Mesothelial cell of epicardium (in vitro differentiated cells): ENCODE measurements at places on chromosomes 2 and 18. TPM values are rescaled to one million over a fixed set of nuclear protein-coding genes. Genes with fewer than 3 reads are reported as not detected.

Gene RTP5
- total RNA-seq = not detected in 3 replicates

Gene STEAP3
- 0.89 to 0.94 TPM (median 0.93 TPM) in 3 replicates for total RNA-seq

Gene UNC50
- 43.9 to 45.0 TPM (median 44.6 TPM) in 3 replicates for total RNA-seq

Gene SOX11
- total RNA-seq = 45.0 to 47.0 TPM (median 46.2 TPM) in 3 replicates

Gene BARD1
- total RNA-seq = 22.9 to 25.0 TPM (median 24.5 TPM) in 3 replicates

Gene BOLL
- total RNA-seq = not detected in 3 replicates

Gene NLRC4
- not detected in 3 replicates for total RNA-seq

Gene IL1RL2
- 0.40 TPM in 1 of 3 replicates, not detected in the others for total RNA-seq

Gene NYAP2
- total RNA-seq = not detected in 3 replicates

DNA sequence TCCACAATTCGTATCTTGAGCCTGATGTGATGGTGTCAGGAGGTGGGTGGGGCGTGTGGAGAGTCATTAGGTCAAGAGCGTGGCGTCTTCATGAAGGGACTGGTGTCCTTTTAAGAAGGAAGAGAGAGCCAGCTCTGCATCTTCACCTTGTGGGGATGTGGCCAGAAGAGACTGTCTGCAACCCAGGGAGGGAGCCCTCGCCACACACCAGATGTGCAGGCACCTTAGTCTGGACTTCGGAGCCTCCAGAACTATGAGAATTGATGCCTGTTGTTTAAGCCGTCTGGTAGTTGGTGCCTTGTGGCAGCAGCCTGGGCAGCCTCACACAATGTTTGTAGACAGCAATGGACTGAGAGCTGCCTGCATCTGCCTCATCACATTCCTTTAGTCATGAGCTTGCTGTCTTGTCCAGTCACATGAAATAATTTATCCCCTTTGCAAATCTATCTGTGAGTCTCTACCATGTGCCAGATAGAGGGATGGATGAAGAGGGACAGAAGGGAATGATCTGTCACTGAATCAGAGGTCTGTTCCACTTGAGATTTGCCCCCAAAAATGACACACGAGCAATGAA is 61.0 kb downstream of the MYT1L start:
- H3K4me1 ChIP-seq = no peaks in the 10 kb centered on the region
- H3K4me3 ChIP-seq = no peak overlapping the region
- no peak for DNase-seq
- no peak overlapping the region for H3K27ac ChIP-seq
- H3K27me3 ChIP-seq = peaks cover 28% of the 10 kb centered on the region

DNA sequence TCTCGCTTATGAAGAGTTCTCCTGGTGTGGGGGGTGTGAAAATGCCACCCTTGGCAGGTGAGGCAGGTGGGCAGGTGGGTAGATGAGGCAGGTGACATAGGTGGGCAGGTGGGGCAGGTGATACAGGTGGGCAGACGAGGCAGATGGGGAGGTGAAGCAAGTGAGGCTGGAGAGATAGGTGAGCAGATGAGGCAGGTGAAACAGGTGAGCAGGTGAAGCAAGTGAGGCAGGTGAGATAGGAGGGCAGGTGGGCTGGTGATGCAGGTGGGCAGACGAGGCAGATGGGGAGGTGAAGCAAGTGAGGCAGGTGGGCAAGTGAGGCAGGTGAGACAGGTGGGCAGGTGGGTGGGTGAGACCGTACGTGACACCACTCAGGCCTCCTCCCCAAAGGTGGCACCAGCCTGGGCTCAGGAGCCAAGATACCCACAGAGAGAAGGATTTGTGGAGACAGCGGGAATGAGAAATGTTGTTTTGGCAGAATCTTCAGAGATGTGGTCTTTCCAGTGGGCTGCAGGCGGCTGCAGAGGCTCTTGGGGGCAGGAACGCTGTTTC is 232.3 kb upstream of the MYT1L start:
- H3K4me3 ChIP-seq = no peak overlapping the region
- peaks cover 29% of the 10 kb centered on the region for H3K27me3 ChIP-seq
- no peaks in the 10 kb centered on the region for H3K4me1 ChIP-seq
- DNase-seq = no peak

DNA sequence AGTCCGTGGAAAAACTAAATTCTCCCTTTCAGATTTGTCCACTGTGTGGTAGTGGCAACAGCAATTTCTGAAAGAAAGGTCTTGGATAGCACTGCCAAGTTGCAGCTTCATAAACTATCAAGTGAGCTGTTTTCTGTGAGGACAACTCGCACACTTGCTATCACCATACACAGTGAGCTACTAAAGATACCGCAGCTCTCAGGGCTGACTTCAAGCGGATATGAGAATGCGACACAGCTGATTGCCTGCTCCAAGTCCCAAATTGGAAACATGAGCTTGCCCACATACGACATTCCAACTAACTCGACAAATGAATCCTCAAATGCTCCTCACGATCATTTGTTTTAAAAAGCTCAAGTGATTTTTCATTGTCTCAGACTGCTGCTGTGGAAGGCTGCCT is 46.2 kb downstream of the E2F6 start:
- no peaks in the 10 kb centered on the region for H3K27me3 ChIP-seq
- DNase-seq = no peak
- peaks cover 6% of the 10 kb centered on the region for H3K36me3 ChIP-seq
- no peak overlapping the region for H3K4me3 ChIP-seq
- H3K4me1 ChIP-seq = peaks cover 3% of the 10 kb centered on the region
- H3K27ac ChIP-seq = no peak overlapping the region

- no peaks in the 10 kb centered on the region for H3K27me3 ChIP-seq
- no peaks in the 10 kb centered on the region for H3K36me3 ChIP-seq
- H3K4me1 ChIP-seq = peaks cover 78% of the 10 kb centered on the region
- no peak for DNase-seq
Measured at GRCh38 chr2:217930761-217931563, 71.8 kb downstream of the TNS1 start.

GRCh38 chr2:201785135-201785534 is 4.4 kb upstream of the ALS2 start:
- H3K27ac ChIP-seq = no peak overlapping the region
- H3K27me3 ChIP-seq = peaks cover 3% of the 10 kb centered on the region
- no peaks in the 10 kb centered on the region for H3K36me3 ChIP-seq
- no peak overlapping the region for H3K4me3 ChIP-seq
- no peak for DNase-seq
- H3K4me1 ChIP-seq = peaks cover 20% of the 10 kb centered on the region

DNA sequence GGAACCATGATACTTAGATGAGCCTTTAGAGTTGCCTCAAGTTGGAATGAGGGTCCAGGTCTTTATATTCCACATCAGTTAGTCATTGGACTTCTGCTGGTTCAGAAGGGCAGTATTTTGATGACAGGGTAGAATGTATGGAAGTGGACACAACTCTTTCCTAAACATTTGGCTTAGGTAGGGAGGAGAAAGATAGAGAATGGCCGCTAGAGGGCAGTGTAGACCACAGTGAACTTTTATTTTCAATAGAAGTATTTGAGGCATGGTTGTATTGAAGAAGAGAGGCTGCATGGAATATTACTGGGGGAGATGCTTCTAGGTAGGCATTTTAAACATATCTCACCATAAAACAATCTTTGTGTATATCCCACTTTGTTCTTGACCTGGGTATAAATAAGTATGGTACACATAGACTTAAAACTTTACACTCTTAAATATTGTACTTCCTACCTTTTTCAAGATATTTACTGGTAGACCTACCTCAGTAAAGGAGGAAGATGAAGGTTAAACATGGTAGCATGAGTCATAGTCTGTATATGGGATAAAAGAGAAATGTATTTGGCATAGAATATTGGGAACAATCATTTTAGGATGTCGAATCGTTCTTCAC is 497.6 kb upstream of the FAM98A start:
- H3K36me3 ChIP-seq = no peaks in the 10 kb centered on the region
- H3K27ac ChIP-seq = no peak overlapping the region
- peak; percentile 32 for DNase-seq
- no peak overlapping the region for H3K4me3 ChIP-seq

DNA sequence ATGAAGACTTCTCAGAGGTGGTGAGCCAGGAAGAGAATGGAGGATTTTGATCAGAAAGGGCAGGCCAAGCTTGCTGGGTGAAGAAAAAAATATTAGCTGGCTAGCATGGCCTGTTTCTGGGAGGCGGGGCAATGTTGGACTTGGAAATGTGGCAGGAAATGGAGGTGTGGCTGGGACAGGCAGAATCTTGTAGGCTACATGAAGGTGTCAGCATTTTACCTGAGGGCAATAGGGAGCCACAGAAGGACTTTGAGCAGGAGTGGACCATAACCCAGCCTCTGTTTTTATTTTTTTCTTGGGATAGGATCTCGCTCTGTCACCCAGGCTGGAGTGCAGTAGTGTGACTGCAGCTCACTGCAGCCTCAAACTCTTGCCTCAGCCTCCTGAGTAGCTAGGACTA is 31.7 kb downstream of the EMX1 start:
- DNase-seq = no peak
- peaks cover 4% of the 10 kb centered on the region for H3K4me1 ChIP-seq
- no peak overlapping the region for H3K27ac ChIP-seq
- no peaks in the 10 kb centered on the region for H3K27me3 ChIP-seq
- H3K36me3 ChIP-seq = no peaks in the 10 kb centered on the region

GRCh38 chr2:207953354-207953753 is 72.0 kb downstream of the PLEKHM3 start:
- no peaks in the 10 kb centered on the region for H3K36me3 ChIP-seq
- H3K4me3 ChIP-seq = no peak overlapping the region
- no peak overlapping the region for H3K27ac ChIP-seq

- no peak overlapping the region for H3K27ac ChIP-seq
- H3K4me1 ChIP-seq = peaks cover 18% of the 10 kb centered on the region
- peaks cover 45% of the 10 kb centered on the region for H3K27me3 ChIP-seq
Measured at GRCh38 chr2:26696351-26696816, 3.9 kb downstream of the KCNK3 start.

DNA sequence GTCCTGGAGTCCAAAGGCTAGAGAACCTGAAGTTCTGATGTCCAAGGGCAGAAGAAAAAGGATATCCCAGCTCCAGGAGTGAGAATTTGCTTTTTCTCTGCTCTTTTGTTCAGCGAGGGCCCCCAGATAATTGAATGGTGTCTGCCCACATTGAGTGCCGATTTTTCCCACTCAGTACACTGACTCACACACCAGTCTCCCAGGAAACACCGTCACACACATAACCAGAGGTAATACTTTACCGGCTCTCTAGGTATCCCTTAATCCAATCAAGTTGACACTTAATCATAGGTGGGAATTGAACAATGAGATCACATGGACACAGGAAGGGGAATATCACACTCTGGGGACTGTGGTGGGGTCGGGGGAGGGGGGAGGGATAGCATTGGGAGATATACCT is 161.5 kb downstream of the WDR7 start:
- no peak overlapping the region for H3K4me3 ChIP-seq
- no peaks in the 10 kb centered on the region for H3K27me3 ChIP-seq

DNA sequence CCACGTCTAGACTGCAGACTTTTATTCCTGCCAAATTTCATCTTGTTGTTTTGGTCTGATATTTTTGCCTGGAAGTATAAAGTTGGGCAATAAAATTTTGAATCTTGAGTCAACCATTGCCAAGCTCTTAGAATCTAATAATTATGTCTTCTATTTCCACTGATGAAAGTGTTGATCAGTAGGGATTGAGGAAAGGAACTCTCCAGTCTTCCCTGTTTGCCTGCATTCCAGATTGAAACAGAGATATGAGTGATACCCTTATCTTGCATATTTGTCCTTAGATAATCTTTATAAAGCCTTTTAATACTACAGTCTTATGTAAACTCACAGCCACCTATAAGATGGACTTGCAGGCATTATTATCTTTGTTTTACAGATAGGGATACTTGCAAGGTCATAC is 45.5 kb upstream of the UBE2E3 start:
- no peak for DNase-seq
- no peak overlapping the region for H3K27ac ChIP-seq

GRCh38 chr18:57337890-57338289 is 14.5 kb upstream of the ST8SIA3 start:
- no peak overlapping the region for H3K4me3 ChIP-seq
- no peaks in the 10 kb centered on the region for H3K4me1 ChIP-seq

DNA sequence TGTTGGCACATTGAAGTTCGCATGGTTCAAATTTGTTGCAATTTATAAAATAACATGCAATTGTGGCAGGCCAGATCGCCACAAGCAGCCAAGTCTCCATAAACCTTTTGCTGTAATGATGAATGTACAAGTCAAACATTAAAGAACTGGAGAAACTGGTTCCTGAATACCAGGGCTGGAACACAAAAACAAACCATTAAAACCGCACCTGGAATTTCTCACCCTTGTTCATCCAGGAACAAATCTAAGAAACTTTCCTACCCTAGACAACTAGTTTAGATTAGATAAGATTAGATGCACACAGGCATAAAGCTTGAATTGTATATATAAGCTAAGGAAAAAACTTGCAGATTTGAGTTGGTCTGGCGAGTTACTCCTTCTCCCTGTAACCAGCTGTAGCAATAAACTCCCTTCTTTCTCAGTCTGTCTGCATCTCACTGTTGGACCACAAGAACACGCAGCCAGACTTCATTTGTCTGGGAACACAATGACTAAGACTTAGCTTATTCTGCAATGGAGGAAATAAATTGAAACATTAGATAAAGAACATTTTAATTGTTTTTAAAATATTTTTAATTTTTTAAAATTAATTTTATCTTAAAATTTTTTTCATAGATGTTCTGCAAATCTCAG is 1835.5 kb upstream of the LRRTM1 start:
- H3K27me3 ChIP-seq = no peaks in the 10 kb centered on the region
- H3K27ac ChIP-seq = peak overlapping the region; percentile 56
- H3K4me3 ChIP-seq = no peak overlapping the region
- H3K4me1 ChIP-seq = peaks cover 28% of the 10 kb centered on the region
- no peaks in the 10 kb centered on the region for H3K36me3 ChIP-seq

DNA sequence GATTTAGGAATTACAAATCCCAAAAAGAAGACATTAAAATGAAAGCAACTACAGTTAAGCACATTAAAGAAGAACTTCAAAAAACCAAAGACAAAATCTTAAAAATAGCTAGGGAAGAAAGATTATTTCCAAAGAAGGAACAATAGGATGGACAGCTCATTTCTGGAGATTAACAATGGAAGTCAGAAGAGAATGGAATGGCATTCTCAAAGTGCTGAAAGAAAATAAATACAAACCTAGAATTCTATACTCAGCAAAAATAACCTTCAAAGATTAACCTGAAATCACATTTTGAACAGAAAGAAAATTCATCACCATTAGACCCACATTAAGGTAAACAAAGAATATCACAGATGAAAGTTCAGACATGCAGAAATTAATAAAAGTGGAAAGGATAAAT is 229.2 kb downstream of the HDAC4 start:
- peaks cover 5% of the 10 kb centered on the region for H3K4me1 ChIP-seq
- no peak overlapping the region for H3K4me3 ChIP-seq
- peaks cover 58% of the 10 kb centered on the region for H3K36me3 ChIP-seq
- no peaks in the 10 kb centered on the region for H3K27me3 ChIP-seq

GRCh38 chr2:64766841-64767669 is 113.3 kb upstream of the SERTAD2 start:
- H3K4me1 ChIP-seq = peaks cover 39% of the 10 kb centered on the region
- H3K27me3 ChIP-seq = no peaks in the 10 kb centered on the region
- peak overlapping the region; percentile 86 for H3K4me3 ChIP-seq
- H3K27ac ChIP-seq = peak overlapping the region; percentile 99
- DNase-seq = no peak

GRCh38 chr2:85886590-85886989 is 2.2 kb downstream of the ST3GAL5 start:
- DNase-seq = no peak
- H3K27me3 ChIP-seq = no peaks in the 10 kb centered on the region
- H3K4me1 ChIP-seq = peaks cover 52% of the 10 kb centered on the region
- peak overlapping the region; percentile 73 for H3K4me3 ChIP-seq
- peak overlapping the region; percentile 88 for H3K27ac ChIP-seq
